ENCODE measurements at places on chromosomes 3 and 15.

GRCh38 chr15:33211176-33211808 is 16.8 kb upstream of the FMN1 start:
- no peak for DNase-seq

DNA sequence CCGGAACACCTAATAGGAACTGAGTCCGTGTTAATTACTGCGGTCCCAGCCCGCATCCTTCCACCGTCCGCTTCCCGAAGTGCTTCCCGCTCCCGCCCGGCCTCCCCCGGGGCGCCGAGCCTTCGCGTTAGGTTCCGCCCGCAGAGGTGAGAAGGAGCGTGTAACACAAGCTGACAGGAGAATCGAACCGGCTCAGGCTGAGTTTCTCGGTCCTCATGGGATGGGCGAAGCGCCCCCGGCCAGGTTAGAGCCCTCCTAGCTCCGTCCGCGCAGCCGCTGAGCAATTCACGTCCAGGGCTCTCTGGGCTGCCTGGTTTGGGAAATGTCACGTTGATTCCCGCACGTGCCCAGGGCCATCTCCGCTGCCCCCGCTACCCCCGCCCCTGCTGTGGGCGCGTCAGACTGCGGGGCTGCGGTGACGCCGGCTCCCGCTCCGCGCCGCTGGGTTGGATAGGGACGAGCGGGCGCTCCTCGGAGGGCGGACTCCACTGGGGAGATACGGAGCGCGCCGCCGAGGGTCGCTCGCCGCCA is 954 bp downstream of the CLDN11 start:
- DNase-seq: no peak

DNA sequence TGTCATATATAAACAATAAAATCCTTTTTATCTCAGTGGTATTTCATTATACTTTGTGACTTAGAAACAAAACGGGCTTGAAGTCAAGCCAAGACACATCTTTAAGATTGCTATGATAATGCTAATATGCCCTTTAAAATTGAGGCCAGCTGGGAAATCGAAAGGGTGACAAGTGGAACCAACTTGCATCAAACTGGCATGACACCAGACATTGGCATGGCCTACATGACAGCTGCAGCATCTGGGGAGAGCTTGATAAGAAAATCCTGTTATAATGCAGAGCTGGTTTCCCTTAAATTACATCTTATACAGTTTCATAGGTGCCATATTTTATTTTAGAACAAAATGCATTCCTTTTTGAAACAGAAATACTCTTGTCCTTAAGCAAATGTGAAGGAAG is 325.2 kb downstream of the ZBBX start:
- DNase-seq: no peak

GRCh38 chr15:98597666-98598065 is 50.7 kb upstream of the IGF1R start:
- DNase-seq: no peak

DNA sequence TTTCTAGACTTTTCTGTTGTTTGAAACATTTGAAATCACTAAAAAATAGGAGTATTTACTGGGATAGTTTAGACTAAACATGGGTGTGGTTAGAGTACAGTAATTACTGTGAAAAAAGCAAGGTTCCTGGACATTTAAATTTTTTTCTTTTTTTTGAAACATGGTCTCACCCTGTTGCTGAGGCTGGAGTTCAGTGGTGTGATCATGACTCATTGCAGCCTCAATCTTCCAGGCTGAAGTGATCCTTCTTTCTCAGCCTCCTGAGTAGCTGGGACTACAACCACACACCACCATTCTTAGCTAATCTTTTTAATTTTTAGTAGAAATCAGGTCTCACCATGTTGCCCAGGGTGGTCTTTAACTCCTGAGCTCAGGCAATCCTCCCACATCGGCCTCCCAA is 20.4 kb upstream of the CELF6 start:
- DNase-seq: no peak

DNA sequence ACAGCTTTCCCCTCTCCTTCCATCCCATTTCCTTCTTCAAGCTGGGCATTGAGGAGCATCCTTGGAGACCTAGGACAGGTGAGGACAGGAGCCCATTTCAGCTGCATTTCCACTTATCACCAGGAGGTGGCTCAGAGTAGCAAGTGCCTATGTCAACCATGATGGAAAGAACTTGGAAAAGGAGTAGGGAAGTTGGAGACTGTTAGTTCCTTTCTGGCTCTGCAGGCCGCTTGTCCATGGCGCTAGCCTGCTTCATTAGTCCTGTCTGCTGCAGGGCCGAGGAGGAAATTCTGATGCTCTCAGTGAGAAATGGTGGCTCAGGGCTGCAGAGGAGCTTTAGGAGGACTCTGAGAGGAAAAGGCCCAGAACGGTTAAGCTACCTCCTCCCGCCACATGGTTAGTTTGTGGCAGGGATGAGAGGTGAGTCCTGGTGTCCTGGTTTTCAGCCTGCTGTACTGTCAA is 7.0 kb upstream of the CD276 start:
- no peak for DNase-seq
